Subcutaneous preadipocyte (primary cell): ENCODE measurements at places on chromosomes 6 and 20. TPM values are rescaled to one million over a fixed set of nuclear protein-coding genes. Genes with fewer than 3 reads are reported as not detected.

The FOXO3 gene
- total RNA-seq = 33.4 and 41.6 TPM in 2 replicates

The GCNT2 gene
- total RNA-seq = not detected in 2 replicates

The OARD1 gene
- 4.8 and 6.3 TPM in 2 replicates for total RNA-seq

The CRISP3 gene
- total RNA-seq = not detected in 2 replicates

The SPTLC3 gene
- total RNA-seq = 8.5 and 10.0 TPM in 2 replicates

The DUSP15 gene
- not detected in 2 replicates for total RNA-seq

The SIRPD gene
- not detected in 2 replicates for total RNA-seq

The ZSCAN9 gene
- 5.5 and 7.2 TPM in 2 replicates for total RNA-seq
